CD4-positive, alpha-beta T cell treated with Interleukin-1 beta for 1 hour (primary cell): ENCODE measurements at places on chromosomes 13 and 19.

- DNase-seq, result peak; percentile 52
Observed at GRCh38 chr19:47447470-47448359, 24.0 kb downstream of the SLC8A2 start.

DNA sequence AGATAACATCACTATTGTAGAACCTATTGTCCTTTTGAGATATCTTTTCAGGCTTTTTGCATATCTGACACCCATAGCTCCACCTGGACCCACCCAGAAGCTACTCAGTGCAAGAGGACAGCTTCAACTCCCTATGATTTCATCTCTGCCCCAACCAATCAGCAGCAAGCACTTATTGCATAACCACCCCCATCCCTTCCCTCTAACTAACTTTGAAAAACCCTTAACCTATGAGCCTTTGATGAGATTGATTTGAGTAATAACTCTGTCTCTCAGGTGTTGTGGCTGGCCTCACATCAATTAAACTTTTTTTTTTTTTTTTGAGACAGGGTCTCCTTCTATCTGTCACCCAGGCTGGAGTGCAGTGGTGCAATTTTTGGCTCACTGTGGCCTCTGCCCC lies 13.4 kb upstream of the MTRF1 start:
- no peak for DNase-seq

DNA sequence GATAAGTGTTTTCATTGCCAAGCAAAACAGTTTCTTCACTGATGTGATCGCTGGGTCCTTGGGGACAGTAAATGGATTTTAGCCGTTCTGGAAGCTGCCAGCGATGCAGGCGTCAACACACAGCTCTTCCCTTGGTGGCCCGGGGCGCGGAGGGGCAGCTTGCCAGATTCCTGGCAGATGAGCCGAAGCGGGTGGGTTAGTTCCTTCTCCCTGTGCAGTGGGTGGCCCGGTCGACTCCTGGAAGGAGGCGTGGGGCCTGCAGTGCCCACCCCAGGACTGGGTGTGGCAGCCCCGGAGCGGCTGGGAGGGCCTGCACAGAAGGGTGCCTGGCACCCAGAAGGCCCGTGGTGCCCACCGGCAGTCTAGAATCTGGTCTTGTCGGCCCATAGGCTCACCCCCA lies 69.0 kb downstream of the KDM4B start:
- DNase-seq, result no peak

GRCh38 chr19:48963371-48964204 lies 1.5 kb upstream of the FTL start:
- peak; percentile 54 for DNase-seq

DNA sequence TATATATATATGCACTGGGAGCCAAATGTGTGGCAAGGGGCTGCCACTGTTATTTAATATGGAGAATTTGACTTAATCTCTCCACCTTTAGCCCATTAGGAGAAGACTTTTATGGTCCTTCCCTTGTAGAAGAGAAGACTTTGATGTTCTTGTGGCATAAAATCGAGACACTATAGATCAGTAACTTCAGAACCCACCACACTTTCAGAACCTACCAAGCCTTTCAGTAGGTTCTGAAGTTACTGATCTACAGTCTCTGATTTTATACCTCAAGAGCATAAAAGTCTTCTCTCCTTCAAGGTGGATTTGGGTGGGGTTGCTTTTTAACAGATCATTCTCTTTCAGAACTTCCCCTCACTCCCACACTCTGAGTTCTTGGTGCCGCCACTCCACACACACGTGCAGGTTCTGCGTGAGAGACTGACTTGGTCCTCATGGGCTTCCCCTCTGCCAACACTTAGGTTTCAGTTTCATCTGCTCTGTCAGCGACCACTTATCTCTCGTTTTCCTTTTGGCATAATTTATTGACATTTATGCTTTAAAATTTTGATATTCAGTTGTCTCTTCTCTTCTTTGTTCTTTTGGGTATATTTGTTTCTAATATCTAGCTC lies 213.4 kb upstream of the PCDH17 start:
- no peak for DNase-seq

GRCh38 chr19:6238643-6239281 lies 41.0 kb downstream of the MLLT1 start:
- DNase-seq, result no peak

GRCh38 chr13:42746866-42747265 lies 34.5 kb upstream of the FAM216B start:
- no peak for DNase-seq

DNA sequence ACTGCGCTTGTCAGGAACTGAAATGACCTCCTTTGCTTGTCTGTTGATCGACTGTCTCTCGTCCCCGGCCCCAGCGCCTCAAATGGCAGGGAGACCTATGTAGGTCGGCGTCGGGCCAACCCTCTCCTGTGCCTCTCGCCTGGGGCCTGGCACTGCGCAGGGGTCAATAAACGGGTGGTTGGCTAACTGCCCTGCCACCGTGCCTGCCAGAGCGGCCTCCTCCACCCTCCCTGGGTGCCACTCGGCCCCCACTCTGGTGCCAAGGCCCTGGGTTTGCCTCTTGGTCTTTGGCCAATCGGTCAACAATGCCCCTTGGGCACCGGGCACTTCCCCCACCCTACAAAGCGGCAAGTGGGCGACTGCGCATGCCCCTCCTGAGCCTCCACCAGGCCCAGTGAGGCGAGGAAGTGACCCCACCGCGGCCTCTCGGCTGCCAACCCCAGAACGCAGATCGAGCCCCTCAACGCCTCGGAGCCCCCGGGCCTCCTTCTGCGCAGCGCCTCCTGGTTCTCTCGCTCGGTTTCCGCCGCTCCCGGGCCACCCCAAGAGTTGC lies 1.1 kb downstream of the KEAP1 start:
- peak; percentile 49 for DNase-seq

DNA sequence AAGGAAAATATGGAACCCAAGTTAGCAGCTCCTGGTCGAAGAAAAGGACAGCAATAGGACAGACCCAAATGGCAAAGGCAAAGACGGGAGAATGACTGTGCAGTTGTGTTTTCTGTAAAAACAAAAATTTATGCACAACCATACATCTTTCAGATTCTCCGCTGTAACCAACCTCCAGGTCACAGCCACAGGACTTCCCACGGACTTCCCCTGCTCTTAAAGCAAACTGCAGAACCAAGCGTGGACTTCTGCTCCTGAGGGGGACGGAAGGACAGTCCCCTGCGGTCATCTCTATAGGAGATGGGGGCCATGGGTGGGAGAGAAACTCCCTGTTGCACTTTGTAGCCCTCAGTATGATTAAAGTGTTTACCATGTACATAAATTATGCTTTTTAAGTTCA lies 2.5 kb downstream of the GRTP1 start:
- no peak for DNase-seq

- DNase-seq, result no peak
Observed at GRCh38 chr13:50493683-50494082, 349.8 kb downstream of the DLEU7 start.

DNA sequence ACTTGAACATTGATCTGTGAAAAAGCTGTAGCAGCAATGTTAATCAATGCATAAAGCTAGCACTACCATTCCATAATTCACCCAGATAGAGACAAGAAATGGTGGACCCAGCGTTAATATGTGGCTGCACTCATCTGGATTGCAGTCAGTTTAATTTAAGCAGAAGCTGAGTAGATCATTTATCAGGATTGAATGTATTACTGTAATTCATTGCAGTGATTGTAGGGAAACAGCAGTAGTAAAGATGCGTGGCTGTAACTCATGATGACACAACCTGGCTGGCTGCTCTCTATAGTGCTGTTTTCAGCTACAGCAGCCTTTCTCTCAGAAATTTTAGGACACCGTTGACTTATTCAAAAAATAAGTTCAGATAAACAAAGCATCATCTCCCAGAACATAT lies 499.5 kb upstream of the SLITRK6 start:
- DNase-seq, result no peak

GRCh38 chr13:48038761-48039160 lies 1.2 kb downstream of the NUDT15 start:
- no peak for DNase-seq

DNA sequence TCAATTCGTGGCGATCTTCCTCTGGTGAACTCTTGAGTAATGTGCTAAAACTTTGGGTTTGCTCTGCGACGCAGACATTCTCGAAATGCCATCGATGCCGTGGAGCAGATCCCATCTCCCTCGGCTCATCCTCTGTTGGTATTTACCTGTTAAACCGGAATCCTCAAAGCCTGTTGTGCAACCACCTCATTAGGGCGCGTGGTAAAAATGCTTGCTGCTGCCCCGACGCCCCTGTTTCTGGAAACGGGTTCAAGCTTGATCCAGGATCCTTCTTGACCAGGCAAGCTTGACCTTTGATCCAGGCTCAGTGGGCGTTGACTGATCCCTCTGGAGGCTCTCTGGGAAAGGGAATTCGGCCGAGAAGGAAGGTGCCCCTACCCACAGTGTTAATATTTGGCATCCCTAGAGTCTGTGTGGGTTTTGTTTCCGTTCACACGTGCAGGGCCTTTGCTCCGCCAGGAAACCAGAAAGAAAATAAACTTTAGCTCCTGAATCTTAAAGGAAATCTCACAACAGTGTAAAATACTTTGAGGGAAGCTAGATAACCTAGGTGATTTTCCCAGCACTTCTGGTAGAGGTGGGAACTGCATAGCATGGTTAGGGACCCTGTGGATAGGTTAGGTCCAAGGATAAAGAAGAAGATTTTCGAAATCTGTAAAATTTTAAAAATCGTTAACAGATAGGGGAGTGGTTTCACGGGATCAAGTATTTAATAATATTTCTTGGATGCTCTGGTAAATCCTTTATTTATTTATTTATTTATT lies 1.1 kb downstream of the LSM14A start:
- DNase-seq, result no peak

DNA sequence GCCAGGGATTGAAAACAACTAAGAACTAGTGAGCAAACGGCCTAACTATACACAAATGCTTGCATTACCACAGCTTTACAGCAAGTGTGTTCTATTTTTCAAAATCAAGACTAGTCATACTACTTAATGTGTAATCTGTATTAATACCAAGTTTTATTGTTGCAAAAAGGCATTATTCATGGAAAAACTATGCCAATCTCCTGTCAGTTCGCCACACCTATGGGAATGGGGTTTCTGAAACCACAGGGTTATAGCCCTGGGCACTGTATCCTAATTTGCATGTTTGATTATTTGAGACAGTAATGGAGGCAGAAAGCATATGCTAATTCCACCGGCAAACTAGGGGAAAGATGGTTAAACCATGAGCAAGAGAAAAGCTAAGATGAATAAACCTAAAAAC lies 14.3 kb downstream of the GAS6 start:
- no peak for DNase-seq

DNA sequence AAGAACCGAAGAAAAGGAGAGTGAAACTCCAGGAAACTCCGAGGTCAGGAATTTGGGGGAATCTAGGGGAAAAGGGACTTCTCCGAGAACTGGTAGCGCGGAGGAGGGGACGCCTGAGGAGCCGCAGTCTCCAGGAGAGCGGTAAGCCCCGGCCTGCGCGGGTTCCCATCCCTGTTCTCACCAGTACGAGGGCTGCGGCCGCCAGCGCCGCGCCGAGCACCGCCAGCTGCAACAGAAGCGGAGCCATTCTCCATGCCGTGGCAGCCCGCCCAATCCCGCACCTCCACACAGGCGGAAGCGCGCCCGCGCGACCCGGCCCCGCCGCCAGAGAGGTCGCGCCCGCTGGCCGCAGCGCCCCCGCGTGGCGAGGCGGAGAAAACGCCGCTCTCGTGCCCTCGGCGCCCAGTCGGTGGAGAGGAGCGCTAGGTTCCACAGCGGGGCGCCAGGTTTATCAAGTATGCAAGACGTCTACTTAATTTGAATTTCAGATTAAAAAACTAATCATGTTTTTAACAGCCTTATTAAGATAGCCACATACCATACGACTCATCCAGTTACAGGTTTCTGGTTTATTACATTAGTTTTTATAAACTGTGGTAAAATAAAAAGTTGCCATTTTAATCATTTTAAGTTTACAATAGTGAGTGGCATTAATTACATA lies at the start of gene ALG5:
Gene ALG5, minus strand, starts transcription at position 287 of the 661 bp plus-strand sequence. Its CDS starts 40 bp downstream, at position 247.
- peak; percentile 92 for DNase-seq

DNA sequence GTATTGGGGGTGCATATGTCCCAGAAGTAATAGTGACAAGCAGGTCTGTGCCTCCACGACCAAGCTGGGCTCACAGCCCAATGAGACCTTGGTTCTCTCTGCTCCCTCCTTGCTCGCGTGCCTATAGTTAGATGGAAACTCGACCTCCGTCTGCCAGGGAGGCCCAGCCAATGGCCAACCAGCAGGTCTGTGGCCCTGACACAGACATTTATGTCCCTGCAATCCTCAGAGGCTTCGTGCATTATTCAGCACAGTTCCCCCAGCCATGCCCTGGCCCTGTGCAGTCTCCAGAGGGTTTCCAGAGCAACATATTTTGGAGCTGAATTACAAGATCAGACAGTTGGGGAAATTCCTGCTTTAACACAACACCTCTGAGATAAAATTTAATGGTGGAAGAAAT lies 105.1 kb downstream of the UQCRFS1 start:
- DNase-seq, result no peak

DNA sequence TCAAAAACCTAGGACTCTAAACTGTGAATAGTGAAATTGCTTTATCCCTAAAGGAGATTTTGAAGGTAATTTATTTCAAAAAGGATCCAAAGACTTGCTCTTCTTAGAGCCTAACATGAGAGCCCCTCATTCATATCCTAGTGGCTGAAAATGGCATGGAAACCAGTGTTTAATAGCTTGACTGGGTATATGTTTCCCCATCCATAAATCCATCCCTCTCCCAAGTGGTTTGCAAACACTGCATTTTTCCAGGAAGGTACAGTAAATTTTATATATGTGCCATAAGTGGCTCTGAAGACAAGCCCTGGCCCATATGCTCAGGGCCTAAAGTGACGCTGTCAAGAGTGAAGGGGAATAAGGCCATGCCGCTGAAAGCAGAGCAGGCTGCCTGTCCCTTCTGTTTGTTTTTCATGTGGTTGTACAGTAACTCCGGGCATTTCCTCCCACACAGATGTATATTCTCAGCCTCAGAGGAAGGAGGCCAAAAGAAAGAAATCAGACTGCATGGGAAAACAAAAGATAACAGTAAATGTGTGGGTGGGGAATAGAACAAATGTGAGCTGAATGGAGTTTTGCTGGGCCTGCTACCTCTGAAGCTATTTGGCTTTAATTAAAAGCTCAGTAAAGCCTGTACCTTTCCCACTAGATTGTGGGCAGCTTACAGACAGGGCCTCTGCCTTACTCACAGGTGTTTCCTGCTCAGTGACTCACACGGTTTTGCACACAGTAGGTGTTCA lies 181.9 kb downstream of the PCDH9 start:
- DNase-seq, result no peak

GRCh38 chr13:94550062-94550738 lies 45.8 kb downstream of the TGDS start:
- no peak for DNase-seq

DNA sequence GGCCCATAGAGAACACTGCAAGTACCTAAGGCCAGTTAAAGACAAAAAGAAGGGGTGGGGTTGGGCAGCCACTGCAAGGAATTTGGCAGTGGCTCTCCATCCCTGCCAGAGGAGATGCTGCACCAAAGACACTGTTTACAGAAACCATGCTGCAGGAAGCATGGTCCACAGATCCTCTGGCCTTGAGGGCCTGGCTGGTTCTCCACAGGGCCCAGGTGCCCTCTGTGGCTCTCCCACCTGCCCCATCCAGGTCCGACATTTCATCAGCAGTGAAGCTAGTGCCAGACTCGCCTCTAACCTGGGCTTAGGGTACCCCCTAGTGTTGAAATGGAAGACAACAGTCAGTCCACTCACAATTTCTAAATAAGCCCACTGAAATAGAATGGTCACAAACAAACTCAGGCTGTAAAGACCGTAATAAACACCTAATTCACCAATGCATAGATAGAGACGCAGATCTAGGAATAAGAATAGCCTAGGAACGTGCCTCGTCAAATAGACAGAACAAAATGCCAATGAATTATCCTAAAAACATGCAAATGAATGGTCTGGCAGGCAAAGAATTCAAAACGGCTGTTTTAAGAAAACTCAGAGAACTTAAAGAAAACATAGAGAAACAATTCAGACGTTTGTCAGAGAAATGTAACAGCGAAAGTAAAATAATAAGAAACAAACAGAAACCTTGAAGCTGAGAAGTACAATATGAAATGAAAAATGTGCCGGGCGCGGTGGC lies 23.3 kb downstream of the LYPD4 start:
- DNase-seq, result peak; percentile 66
